A549 (cell line): ENCODE measurements at places on chromosomes 6 and 20. TPM values are rescaled to one million over a fixed set of nuclear protein-coding genes. Genes with fewer than 3 reads are reported as not detected.

GRCh38 chr6:90187437-90188121, 109.1 kb downstream of the BACH2 start:
- DNase-seq: no peak

DNA sequence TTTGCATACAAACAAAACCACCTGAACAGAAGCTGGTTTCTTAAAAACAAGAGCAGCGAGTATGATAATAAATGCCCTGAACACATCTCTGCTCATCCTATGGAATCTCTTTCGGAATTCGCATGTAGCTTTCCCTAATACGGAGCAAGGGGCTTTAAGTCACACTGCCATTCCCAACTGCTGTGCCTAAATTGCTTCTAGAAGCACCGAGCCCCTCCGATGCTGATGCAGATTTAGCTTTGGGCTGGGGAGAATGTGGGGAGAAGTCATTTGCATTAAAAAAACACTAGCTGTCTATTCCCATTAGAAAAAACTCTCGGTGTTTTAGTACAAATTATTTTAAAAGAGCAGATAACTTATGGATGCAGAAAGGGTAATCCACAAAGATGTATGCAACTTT, 76.9 kb downstream of the CD83 start:
- no peak for DNase-seq

- DNase-seq: no peak
Observed at GRCh38 chr6:24353861-24354260, 4.0 kb downstream of the DCDC2 start.

DNA sequence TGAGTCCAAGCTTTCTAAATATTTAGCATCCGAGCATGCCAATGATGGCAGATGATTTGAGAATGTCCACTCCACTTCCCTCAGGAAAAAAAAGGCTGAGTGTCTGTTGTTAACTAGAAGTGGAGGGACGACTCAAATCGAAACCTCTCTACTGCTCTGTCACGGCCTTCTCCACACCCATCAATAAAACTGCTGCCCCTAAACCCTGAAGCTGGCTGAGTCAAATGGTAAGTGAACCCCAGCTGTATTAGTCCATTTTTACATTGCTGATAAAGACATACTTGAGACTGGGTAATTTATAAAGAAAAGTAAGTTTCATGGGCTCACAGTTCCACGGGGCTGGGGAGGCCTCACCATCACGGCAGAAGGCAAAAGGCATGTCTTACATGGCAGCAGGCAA, 707.0 kb downstream of the QKI start:
- DNase-seq: no peak

- no peak for DNase-seq
Observed at GRCh38 chr6:8860671-8861070, 425.3 kb upstream of the SLC35B3 start.

GRCh38 chr6:150150821-150151646, 8.2 kb downstream of the PPP1R14C start:
- DNase-seq: no peak

NPBWR2 gene
- not detected in 3 replicates for polyA plus RNA-seq

DNA sequence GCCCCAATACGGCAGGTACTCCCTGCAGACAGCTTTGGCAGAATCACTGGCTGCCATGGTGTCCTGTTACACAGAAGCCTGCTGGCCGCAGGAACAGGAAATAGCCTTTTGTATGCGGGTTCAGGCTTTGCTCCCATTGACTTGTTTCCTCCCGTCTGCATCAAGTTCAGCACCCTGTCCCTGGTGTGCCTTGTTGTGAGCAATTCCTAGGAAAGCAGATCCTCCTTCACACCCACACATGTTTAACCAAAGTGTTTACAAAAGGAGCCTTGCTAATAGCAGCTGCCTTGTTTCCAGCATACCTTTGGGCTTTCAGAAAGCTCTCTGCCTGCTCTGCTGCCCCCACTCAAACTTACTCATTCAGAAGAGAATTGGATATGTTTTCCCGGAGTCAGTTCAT, 127.2 kb upstream of the SUPT3H start:
- no peak for DNase-seq

DNA sequence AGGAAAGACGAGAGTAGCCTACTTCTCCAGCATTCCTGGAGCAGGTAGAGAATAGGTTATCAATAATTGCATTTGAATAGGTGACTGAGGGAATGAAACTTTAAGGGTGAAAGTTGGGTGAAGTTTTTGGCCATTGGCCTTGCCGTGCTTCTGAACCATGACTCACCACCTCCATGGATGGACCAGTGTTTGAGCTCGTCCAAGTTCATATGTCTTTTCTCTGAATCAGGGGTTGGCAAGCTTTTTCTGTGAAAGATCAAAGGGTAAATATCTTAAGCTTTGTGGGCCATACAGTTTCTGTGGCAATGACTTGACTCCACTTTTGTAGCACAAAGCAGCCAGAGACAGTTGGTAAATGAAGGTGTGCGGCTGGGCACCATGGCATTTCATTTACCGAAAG, 31.8 kb downstream of the SNRNP48 start:
- no peak for DNase-seq

TASP1 gene
- polyA plus RNA-seq: 9.0 to 9.5 TPM (median 9.1 TPM) in 3 replicates

GRCh38 chr20:23881371-23881770, 1.8 kb upstream of the CST5 start:
- no peak for DNase-seq

- DNase-seq: no peak
Observed at GRCh38 chr20:36591281-36591680, 14.3 kb upstream of the RAB5IF start.

GRCh38 chr6:155158030-155158843, 105.6 kb upstream of the CLDN20 start:
- DNase-seq: no peak
